ENCODE measurements at places on chromosomes 2 and 18.

- no peak for DNase-seq
These were observed 992.8 kb upstream of the FANCL start for GRCh38 chr2:59233920-59234319.

- DNase-seq = no peak
These were observed 37.2 kb downstream of the GALNT1 start for GRCh38 chr18:35618696-35619095.

DNA sequence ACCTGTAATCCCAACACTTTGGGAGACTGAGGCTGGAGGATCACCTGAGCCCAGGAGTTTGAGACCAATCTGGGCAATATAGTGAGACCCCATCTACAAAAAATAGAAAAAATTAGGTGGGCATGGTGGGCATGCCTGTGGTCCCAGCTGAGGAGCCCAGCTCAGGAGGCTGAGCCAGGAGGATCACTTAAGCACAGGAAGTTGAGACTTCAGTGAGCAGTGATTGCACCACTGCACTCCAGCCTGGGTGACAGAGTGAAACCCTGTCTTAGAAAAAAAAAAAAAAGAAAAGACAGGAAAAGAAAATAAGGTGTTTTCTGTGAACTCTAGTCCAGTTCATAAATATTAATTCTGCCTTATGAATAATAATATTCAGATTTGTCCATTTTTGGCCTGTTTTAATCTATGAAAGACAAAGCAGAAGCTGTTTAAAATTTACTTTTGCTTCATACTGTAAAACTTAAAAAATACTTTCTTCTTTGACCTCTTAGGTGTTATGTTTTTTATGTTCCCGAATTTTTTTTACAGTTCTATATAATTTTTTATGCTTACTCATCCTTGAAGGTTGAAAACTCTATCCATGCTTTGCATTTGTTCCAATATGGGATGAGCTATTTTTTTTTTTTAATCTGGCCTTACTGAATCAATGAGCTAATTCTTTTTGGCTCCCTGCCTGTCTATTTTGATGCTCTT lies 8.4 kb upstream of the ANXA4 start:
- DNase-seq = no peak

GRCh38 chr2:21367421-21367820 lies 243.7 kb downstream of the TDRD15 start:
- no peak for DNase-seq

GRCh38 chr2:192029089-192029488 lies 165.6 kb downstream of the TMEFF2 start:
- DNase-seq = no peak

DNA sequence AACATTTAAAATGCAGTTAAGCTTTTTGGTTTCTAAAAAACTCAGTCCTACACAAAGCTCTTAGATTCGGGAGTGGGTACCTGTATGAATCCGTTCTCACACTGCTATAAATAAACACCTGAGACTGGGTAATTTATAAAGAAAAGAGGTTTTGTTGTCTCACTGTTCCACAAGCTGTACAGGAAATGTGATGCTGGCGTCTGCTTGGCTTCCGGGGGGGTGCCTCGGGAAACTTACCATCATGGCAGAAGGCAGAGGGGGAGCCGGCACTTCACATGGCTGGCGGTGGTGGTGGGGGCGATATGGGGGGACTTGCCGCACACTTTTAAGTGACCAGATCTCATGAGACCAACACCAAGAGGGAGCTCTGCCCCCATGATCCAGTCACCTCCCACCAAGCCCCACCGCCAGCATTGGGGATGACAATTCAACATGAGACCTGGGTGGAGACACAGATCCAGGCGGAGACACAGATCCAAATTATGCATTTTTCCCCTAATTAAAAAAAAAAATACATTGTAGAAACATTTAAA lies 222.5 kb downstream of the GBX2 start:
- no peak for DNase-seq

DNA sequence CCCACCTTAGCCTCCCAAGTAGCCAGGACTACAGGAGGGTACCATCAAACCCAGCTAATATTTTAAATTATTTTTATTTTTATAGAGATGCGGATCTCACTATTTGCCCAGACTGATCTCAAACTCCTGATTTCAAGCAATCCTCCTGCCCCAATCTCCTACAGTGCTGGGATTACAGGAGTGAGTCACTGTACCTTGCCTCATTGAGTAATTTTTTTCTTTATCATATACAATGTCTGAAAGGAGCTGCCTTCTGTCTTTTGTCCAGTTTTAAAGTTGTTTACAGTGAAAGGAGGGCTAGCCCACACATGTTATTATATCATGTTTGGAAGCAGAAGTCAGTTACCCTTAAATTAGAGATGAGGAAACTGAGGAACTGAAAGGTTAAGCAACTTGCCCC lies 32.5 kb downstream of the PRKRA start:
- no peak for DNase-seq

- peak; percentile 68 for DNase-seq
These were observed at the start of gene ABI2 for GRCh38 chr2:203327901-203328759. Gene ABI2 (plus strand): TSS chr2:203328394. CDS start chr2:203328515, 121 bp downstream.

- DNase-seq = no peak
These were observed 55.9 kb downstream of the RELCH start for GRCh38 chr18:62242955-62243354.

- no peak for DNase-seq
These were observed 18.0 kb downstream of the LBH start for GRCh38 chr2:30249354-30249753.

GRCh38 chr2:223532161-223532560 lies 70.0 kb downstream of the SCG2 start:
- no peak for DNase-seq

- no peak for DNase-seq
These were observed 359.8 kb upstream of the SETBP1 start for GRCh38 chr18:44320619-44321460.

DNA sequence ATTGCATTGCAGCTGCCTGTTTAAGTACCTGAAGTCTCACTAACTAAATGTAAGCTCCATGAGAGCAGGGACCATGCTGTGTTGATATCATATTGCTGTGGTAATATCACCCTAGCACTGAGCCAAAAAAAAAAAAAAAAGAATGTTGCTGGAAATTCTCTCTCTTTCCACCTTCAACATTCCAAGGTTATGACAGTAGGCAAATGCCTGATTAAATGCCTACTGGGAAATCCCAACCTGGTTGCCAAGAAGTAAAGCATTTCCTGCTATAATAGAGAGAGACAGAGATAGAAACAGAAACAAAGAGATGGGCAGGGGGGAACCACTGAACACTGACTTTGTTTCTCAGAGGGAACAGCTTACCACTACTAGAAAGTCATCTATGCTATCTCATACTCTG lies 1604.2 kb downstream of the LRP1B start:
- no peak for DNase-seq

GRCh38 chr2:24676493-24676892 lies 116.7 kb downstream of the PTRHD1 start:
- no peak for DNase-seq

GRCh38 chr2:108604196-108604595 lies 69.9 kb downstream of the LIMS1 start:
- DNase-seq = no peak

All from stimulated activated CD8-positive, alpha-beta memory T cell treated with anti-CD3 and anti-CD28 coated beads, Interleukin-4, amount 100 ng/mL, for 24 hours (primary cell).